Transverse colon (tissue), 4 donors: ENCODE measurements at places on chromosomes 5 and 9. TPM values are rescaled to one million over a fixed set of nuclear protein-coding genes. Genes with fewer than 3 reads are reported as not detected.

DNA sequence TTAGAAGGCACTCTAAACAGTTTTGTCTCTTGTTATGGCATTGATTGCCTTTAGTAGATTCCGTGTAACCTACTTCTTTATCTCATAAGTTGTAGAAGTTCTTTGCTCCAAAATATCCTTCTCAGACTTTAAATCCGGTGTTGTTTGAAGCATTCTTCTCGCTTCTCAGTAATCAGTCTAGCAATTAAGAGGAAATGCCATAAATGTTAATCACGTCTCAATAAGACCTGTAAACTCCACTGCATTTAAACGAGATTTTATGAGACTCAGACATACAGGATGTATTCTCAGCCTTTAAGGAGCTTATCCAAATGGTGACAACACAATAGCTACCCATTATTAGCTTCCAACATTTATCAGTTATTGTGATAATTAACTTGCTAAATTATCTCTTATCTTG lies 7.7 kb upstream of the C5 start:
- no peaks in the 10 kb centered on the region for H3K4me1 ChIP-seq
- no peak overlapping the region for H3K27ac ChIP-seq
- no peaks in the 10 kb centered on the region for H3K27me3 ChIP-seq
- H3K36me3 ChIP-seq: no peaks in the 10 kb centered on the region
- H3K4me3 ChIP-seq: no peak overlapping the region

GRCh38 chr5:170144286-170145023 lies 38.8 kb downstream of the FOXI1 start:
- no peak overlapping the region for H3K27ac ChIP-seq
- no peak for DNase-seq
- no peak overlapping the region for H3K4me3 ChIP-seq
- no peaks in the 10 kb centered on the region for H3K36me3 ChIP-seq
- no peaks in the 10 kb centered on the region for H3K4me1 ChIP-seq
- H3K27me3 ChIP-seq: no peaks in the 10 kb centered on the region

ADRA1B gene
- total RNA-seq: 4.0 TPM

DBN1 gene
- total RNA-seq: 201 TPM
